ENCODE measurements at places on chromosomes 12 and 14.
A peak's percentile ranks its signal among the peaks of the same experiment; 100 is the strongest.

- DNase-seq, result no peak
Observed at GRCh38 chr14:74583689-74584434, 28.2 kb downstream of the LTBP2 start.

DNA sequence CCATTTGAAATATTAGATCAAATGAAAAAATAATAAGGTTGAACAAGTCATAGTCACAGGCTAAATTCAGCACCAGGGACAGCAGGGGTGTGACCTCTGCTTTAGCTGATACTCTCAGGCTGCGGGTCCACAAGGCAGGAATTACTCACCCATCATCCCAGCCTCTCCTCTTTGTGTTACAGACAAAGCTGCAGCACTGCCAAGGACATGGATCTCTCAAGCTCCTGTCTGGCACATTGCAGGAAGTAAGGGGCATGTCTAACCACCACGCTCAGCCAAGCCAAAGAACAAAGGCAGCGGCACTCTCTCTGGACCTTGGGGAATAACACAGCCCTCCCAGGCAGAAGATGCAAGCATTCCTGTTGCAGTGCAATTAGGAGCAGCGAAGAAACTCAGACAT lies 783.8 kb downstream of the VRK1 start:
- no peak for DNase-seq

DNA sequence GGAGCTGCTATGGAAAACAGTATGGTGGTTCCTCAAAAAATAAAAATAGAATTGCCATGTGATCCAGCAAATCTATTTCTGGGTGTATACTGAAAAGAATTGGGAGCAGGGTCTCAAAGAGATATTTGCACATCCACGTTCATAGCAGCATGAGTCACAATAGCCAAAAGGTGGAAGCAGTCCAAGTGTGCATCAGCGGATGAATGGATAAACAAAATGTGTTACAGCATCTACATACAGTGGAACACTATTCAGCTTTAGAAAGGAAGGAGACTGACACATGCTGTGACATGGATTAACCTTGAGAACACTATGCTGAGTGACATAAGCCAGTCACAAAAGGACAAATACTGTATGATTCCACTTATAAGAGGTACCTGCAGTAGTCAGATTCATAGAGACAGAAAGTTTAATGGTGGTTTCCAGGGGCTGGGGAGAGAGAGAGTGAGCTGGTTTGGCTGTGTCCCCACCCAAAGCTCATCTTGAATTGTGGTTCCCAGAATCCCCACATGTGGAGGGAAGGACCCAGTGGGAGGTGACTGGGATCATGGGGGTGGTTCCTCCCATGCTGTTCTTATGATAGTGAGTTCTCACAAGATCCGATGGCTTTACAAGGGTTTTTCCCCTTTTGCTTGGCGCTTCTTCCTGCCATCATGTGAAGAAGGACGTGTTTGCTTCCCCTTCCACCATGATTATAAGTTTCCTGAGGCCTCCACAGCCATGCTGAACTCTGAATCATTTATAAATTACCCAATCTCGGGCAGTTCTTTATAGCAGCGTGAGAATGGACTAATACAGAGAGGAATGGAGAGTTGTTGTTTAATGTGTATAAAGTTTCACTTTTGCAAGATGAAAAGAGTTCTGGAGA lies 17.6 kb upstream of the TBC1D30 start:
- no peak for DNase-seq

GRCh38 chr14:63598807-63599206 lies 42.9 kb downstream of the WDR89 start:
- no peak for DNase-seq

- DNase-seq, result no peak
Observed at GRCh38 chr12:110180591-110181005, 56.4 kb downstream of the IFT81 start.

- no peak for DNase-seq
Observed at GRCh38 chr14:23358042-23358441, 5.4 kb upstream of the SLC22A17 start.

DNA sequence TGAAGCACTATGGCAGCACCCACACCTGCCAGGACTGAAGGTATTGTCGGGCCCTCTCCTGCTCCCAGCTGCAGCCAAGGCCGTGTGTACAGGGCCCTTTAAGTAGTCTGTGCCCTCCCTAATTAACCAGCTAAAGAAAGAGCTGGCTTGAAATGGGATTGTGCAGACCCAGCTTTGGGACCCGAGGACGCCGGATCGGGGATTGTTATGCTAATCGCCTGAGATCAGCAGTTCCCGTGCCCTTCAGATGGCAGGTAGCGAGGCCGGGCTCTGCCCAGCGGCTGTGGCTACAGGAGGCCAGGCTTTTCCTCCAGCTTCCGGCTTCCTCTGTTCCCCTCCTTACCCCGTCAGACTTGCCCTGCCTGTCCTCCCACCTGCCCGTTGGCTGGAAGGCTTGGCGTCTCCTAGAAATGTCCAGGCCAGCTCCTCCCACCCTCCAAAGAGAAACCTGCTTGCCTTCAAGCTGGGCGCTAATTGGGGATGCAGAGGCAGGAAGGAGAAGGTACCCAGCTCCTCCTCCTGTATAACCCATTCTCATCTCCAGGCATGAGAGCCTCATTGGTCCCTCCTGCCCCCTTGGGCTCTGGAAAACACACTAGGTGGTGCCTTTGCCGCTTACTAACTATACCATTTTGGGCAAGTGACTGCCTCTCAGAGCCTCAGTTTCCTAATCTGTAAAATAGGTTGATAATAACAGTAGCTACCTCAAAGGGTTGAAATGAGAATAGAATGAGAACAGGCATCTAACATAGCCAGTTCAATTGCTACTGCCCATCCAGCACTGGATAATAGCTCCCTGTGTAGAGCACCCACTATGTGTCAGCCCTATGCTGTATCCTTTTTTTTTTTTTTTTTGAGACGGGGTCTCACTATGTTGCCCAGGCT lies 25.8 kb upstream of the MSI1 start:
- DNase-seq, result no peak

DNA sequence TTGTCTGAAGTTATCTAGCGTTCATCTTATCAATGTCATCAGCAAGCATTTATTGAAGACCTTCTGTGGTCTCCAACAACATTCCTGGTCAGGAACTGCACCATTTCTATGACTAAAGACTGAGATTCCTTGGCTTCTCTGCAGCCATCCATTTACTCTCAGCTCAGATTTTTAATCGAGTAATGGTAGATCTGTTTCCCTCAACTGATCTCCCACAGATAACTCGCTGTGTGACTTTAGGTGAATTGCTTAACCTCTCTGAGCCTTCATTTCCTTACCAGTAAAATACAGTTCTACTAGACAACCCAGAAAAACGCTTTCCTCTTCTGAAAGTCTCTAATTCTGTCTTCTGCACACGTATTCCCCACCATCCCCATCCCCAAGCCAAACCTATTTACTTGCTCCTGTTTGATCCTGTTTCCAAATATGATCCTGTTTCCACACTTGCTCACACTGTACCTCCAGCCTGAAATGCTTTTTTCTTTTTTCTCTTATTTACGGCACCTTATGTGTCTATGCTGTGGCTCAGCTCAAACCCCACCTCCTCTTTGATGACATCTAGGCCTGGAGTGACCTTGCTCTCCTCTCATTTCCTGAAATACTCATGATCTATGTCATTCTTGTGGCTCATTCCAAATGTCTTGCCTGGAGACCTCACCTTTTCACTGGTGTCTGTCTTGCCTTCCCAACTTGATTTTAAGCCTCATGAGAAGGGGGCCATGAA lies 21.8 kb downstream of the PLXNC1 start:
- no peak for DNase-seq

DNA sequence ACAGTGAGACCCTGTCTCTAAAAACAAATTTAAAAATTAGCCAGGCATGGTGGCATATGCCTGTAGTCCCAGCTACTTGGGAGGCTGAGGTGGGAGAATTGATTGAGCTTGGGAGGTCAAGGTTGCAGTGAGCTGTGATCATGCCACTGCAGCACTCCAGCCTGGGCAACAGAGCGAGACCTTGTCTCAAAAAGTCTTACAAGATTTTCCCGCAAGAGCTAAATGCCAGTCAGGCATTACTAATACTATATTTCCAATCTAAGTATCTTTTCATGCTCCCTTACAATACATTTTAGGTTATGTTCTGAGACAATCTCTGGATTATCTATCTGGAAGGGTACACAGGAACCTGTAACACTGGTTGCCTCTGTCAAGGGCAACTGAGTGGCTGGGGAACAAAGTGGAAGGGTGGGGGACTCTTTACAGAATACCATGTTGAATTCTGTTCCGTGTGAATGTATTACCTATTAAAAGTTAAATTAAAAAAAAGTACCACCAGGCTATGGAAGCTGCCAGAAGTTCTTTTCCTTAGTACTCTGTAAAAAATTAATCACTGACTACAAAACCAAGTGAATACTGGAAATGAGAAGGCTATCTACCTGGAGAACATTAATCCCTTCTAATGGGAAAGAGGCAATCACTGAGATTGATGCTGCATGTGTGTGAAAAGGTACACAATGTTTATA lies 56.7 kb downstream of the BTBD7 start:
- DNase-seq, result no peak

GRCh38 chr12:99528478-99528877 lies 119.1 kb upstream of the GARIN6 start:
- DNase-seq, result no peak

GRCh38 chr14:23034498-23035302 lies at the start of gene PSMB5:
TSS of gene PSMB5 (minus strand) at chr14:23034900. CDS start at chr14:23034881, 19 bp downstream.
- peak; percentile 72 for DNase-seq

GRCh38 chr12:111597831-111598636 lies 1.1 kb downstream of the ATXN2 start:
- no peak for DNase-seq

GRCh38 chr12:110744151-110744571 lies 1.5 kb upstream of the PPP1CC start:
- DNase-seq, result no peak

GRCh38 chr12:43848786-43849185 lies 12.9 kb downstream of the TMEM117 start:
- no peak for DNase-seq

DNA sequence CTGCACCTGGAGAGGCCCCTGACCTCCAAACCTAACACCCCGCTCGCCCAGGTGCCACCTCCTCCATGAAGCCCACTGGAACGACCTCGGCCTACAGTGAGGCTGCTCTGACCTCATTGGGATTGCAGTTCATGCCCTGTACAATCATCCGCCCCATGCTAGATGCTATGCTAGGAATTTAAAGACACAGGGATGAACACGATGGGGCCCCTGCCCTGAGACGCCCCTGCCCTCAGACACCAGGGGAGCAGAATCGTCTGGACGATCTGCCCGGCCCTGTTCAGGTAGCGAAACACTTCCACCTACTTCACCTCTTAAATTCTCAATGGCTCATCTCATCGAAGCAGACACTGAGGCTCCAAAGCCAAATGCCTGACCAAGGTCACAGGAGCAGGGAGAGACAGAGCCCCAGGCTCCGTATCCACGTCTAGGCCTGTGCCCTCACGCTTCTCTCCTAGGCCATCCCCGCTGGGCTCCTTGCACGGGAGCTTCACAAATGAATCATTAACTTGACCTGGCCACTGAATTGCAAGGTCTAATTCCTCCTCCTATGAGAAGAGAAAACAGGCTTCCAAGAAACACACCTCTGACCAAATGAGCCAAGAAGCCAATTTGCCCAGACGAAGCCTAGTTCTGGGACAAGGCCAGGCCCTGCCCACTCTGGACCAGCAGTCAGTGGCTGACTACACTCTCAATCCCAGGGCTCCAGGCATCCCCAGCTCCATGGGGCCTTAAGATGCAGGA lies 35.2 kb downstream of the SCARB1 start:
- DNase-seq, result no peak

DNA sequence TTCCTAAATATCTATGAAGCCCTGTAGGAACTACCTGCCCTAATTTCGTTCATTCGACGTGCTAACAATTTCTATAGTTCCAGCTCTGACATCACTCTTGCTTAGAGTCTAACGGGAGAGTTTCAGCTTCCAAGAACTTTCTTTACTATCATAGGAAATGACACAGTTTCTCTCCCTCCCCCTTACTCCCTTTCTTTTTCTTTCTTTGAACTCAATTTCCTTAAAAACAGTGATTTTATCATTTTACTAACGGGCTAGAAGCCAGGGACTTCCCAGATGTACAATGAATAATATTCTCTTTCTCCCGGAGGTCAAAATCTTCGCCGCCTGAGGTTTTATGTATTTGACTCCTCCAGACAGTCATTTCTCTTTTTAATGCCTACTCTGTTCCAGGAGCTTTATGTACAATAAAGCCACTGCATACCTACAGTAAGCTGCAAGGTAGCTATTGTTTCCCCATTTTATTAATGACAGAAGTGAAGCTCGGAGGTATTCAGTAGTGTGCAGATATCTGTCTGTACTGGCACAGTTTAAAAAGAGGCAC lies 15.7 kb downstream of the SMCO2 start:
- no peak for DNase-seq

- DNase-seq, result no peak
Observed at GRCh38 chr12:20507056-20507455, 138.7 kb downstream of the PDE3A start.

- DNase-seq, result no peak
Observed at GRCh38 chr12:131852551-131853299, 24.5 kb downstream of the MMP17 start.

- DNase-seq, result no peak
Observed at GRCh38 chr12:48985475-48985897, 7.4 kb downstream of the WNT1 start.

- DNase-seq, result no peak
Observed at GRCh38 chr14:24270537-24271133, 762 bp downstream of the RABGGTA start.

DNA sequence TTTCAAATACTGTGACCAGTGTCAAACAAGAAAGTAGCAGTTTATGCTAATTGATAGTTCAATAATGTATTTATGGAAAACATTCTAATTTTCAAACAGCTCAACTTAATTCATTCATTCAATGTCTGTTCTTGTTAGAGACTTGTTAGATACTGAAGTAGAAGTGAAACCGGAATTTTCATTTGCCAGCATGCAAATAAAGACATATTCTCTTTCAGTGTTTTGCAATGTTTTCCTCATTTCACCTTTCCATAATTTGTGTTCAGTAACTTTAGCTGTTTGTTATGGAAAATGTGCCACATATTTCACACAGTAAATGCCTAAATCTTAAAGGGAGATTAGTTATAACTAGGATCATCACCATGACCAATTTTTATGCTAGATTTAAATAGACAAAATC lies 21.2 kb downstream of the TAS2R50 start:
- no peak for DNase-seq

- no peak for DNase-seq
Observed at GRCh38 chr12:91383099-91383498, 200.5 kb upstream of the DCN start.

DNA sequence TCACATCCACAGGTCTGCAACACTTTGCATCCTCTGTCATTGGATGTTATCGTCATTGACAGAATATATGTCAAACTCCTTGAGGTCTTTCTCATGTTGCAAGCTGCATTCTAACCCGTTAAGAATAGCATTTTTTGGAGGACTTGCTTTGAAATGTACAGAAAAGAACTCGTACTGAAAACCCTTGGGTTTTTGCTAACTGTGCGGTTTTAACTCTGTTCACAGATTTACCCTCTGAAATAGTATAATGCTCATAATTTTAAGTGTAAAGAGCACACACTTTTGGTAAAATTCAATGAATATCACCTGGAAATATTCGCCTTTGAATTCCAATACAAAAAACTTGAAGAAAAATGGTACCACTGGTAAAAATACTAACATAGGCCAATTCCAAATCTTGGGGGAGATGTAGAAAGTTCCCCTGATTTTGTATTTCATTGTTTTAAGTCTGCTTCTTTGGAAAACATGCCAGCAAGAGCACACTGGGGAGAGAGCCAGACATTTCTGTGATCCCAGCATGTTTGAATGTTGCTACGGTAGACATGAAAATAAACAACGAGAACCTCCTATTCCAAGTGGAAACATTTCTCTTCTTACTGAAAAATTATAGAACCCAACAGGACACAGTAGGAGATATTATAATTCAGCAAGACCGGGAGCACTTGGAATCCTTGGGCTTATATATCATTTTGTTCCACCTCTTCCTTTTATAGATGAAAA lies 446.0 kb downstream of the AEBP2 start:
- DNase-seq, result no peak
